ENCODE measurements at places on chromosomes 5 and 9.

- DNase-seq = no peak
Measured at GRCh38 chr9:6302417-6302816, 25.8 kb upstream of the TPD52L3 start.

DNA sequence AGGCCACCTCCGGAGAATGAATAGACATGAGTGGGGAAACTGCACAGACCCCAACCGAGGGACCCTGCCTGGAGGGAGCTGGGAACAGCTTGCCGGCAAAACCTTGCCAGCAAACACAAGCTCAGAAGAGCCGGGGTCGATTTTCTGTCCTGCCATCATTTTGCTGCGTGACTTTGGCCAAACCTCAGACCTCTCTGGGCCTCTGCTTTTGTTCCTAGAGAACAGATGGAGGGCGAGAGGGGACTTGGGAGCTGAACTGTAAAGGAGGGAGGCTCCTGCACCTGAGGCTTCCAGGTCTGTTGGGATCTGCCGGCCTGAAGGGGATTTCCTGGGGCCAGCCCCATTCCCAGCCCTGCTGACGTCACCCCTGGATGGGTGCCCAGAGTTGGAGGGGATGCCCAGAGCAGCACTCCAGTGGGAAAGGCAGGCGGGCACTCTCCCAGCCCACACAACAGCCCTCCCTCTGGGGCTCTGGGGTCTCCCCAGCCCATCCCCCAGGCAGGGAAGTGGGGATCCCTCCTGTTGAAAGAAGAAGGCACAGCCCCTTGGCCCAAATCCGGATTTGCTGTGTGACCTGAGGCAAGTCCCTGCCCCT is 40.4 kb upstream of the SYNPO start:
- no peak for DNase-seq

DNA sequence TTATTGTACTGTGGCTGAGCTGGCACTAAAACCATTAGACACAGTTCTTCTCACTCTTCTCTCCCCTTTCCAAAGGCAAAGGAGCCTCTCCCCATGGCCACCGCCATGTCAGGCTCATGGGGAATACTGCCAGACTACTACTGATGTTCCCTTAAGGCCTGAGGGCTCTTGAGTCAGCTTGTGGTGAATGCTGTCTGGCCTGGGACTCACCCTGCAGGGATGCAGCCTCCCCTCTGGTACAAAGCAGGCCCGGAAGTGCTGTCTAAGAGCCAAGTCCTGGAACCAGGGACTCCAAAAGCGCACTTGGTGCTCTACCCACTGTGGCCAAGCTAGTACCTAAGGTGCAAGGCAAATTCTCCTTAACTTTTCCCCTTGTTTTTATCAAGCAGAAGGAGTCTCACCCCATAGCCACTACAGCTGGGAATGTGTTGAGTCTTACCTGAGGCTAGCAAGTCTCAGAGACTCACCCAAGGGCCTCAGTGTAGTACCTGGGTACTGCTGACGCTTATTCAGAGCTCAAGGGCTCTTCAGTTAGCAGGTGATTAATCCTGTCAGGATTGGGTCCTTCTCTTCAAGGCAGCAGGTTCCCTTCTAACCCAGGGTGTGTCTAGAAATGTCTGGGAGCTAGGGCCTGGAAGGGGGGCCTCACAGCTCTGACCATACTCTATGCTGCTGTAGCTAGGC is 33.2 kb upstream of the C5orf46 start:
- no peak for DNase-seq

- DNase-seq = no peak
Measured at GRCh38 chr5:75640395-75640794, 29.1 kb downstream of the ANKDD1B start.

DNA sequence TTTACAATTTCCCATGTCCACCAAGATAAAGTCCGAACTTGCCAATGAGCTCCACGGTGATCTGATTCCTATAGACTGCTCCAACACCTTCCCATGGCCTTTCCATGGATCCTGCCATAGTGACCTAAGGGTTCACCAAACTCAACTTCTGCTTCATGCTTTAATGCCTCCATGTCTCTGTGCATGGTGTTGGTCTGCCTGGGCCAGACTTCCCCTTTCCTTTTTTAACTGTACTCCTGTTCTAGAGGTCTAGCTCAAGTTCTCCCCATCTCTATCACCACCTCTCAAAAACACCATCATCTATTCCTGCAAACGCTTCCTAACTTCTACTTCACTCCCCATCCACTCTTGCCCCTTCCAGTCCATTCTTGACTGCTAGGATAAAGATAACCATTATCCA is 14.8 kb upstream of the SMARCA2 start:
- no peak for DNase-seq

DNA sequence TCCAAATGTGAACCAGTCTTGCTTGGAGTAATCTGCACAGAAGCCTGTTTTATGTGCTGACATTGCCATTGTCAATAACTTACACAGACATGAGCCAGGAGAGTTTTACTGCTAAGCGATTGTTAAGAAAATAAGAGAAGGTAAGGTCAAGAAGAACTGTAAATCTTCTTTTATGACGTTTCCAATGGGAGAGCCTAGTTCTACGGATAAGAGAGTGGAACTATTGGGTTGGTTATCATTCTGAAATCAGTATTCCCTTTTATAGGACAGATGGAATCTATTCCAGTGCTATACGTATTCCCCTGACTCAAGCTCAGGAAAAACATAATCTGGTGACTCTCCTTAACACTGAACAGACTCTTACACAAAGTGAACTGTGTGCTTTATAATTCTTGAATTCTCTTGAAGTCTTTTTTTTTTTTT is 137.9 kb upstream of the OTULINL start:
- DNase-seq = no peak

DNA sequence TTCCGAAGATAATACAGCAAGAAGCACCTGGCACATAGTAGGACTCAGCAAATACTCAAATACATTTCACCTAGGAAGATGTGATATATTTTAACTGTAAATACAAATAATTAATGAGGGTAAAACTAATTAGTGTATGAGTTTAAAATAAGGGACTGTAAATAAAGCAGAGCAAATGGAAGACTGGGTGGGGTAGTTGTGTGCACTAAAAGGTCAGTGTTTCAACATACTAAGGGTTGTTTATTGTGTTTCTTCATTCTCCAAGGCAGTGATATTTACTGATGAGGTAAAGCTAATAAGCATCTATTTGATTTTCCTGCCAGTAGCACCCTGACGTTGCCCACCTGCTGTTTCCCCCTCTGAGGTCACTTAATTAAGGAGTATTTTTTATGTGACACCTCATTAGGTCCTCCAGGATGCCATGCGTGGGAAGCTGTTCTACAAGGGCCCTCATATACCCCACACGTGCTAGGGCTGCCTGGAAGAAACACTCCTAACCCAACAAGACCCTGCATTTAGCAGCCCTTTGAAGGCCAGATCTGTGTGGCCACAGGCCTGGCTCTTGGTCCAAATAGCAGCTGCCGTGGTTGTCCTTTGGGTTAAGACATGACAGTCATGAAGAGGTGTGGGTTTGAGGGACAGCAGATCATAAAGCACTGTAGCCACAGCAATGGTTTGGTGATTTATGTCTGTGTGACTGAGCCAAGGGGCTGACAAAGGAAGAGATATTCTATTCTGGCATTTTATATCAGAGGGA is 97.5 kb upstream of the RPS23 start:
- DNase-seq = no peak

GRCh38 chr5:112935675-112936074 is 13.6 kb upstream of the REEP5 start:
- DNase-seq = no peak

- no peak for DNase-seq
Measured at GRCh38 chr5:171660434-171660833, 125.2 kb upstream of the SMIM23 start.

DNA sequence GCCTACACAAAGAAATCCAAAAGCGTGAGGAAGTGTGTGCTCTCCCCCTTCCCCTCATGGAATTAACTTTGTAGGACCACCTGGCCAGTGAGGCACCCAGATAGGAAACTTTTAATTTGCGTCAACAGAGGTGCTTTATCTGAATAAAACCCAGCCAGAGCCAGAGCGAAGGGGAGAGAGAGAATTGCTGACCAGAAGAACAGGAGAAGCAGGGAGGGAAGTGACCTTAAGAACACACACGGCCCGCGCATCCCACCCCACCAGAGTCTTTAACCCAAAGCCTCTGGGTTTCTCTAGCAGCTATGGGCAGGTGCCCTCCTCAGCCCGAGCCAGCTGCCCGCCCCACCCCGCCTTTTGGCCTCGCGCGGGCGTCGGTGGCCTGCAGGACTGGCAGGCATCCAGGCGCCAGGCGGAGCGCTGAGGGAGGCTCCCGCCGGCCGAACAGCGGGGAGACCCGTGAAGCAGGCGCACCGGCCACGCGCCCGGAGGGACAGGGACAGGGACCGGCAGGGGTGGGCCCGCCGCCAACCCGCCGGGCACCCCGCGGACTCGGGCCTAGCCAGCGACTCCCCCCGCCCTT is 580 bp downstream of the ERAP1 start:
- DNase-seq = no peak

- DNase-seq = no peak
Measured at GRCh38 chr5:51275428-51275827, 107.8 kb upstream of the ISL1 start.

DNA sequence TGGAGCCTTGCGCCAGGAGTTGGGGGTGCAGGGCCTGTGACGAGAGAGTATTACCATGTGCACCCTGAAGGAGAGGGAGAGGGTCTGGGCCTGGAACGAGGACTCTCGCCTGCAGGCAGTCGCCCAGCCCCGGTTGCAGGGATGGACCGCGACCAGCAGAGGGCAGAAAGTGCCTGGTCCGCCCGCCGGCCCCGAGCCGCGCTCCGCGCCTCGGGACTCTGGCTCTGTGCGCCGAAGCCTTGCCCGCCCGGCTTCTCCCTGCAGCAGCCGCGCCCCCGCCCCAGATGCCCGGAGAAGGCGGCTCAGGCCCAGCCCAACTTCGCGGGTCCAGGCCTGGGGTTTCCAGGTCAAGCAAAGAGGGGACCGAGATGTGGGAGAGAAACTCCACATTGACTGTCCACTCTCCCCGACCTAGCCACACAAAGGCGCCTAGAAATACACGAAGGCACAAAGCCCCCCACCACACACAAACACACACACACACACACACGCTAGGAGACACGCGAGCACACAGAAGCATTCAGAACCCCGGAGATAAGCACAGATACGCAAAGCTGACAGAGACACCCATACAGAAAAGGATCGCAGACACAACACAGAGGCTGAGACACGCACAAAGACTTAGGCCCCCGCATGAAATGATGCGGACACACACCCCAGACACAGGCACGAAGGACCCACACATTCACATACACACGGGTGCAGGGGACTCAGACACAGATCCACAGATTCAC is 2.0 kb upstream of the LMX1B start:
- DNase-seq = peak; percentile 78

GRCh38 chr5:115096034-115096769 is 73.5 kb downstream of the TRIM36 start:
- DNase-seq = no peak

GRCh38 chr5:447501-447900 is 4.5 kb downstream of the EXOC3 start:
- no peak for DNase-seq

- DNase-seq = peak; percentile 83
Measured at GRCh38 chr9:27572918-27573633, at the start of gene C9orf72. Gene C9orf72 (minus strand): TSS chr9:27573481. CDS start chr9:27567120, 6,361 bp downstream.

DNA sequence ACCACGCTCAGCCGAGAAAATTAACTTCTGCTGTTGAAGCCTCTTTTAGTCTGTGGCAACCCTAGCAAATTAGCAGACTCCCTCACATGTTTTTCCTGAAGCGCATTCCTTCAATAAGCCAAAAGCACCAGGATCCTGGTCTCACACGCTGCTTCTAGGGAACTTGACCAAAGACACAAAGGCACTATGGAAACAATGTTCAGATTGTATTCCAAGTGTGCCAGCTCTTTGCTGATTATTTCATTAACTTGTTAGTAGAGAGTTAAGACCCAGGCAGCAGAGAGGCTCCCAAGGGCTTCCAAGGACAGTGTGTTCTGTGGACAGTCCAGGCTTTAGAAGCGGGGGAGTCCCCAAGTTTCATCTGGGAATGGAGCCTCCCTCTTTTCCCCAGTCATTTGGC is 94.4 kb upstream of the BASP1 start:
- no peak for DNase-seq

- no peak for DNase-seq
Measured at GRCh38 chr9:6899274-6899673, 141.5 kb downstream of the KDM4C start.

DNA sequence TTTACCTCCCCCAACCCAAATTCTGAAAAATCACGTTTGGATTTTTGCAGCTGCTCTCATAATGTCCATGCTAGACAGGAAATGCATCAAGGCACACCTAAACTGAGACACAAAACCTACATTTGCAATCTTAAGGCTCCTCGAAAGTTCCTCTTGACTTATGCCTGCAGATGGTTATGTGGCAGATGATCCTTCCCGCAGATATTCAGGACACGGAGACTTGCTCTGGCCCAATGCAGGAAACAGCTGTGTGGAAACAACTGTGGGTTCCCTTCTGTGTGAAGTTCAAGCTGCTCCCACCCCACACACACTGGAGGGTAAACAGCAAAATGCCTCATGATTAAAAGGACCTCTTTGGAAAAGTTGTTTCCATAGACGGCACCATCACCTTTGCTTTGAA is 253.8 kb downstream of the EBF1 start:
- DNase-seq = no peak

- no peak for DNase-seq
Measured at GRCh38 chr9:135224921-135225541, 137.6 kb downstream of the OLFM1 start.

DNA sequence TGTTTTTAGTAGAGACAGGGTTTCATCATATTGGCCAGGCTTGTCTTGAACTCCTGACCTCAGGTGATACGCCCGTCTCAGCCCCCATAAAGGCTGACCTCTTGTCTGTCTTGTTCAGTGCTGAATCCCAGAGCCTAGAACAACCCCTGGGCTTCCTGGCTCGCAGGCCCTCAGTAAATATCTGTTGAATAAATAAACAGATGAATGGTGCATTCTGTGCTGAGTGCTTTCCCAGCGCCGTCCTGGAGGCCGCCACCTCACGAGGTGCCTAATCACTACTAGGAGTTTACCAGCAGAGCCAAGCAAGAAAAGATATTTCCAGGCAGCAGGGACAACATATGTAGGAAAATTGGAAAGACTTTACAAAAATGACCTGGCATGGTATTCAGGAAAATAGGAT is 88.5 kb downstream of the SNX24 start:
- no peak for DNase-seq

- no peak for DNase-seq
Measured at GRCh38 chr9:96487949-96488348, 38.0 kb downstream of the HABP4 start.

GRCh38 chr5:1806974-1807373 is 5.8 kb downstream of the NDUFS6 start:
- no peak for DNase-seq

DNA sequence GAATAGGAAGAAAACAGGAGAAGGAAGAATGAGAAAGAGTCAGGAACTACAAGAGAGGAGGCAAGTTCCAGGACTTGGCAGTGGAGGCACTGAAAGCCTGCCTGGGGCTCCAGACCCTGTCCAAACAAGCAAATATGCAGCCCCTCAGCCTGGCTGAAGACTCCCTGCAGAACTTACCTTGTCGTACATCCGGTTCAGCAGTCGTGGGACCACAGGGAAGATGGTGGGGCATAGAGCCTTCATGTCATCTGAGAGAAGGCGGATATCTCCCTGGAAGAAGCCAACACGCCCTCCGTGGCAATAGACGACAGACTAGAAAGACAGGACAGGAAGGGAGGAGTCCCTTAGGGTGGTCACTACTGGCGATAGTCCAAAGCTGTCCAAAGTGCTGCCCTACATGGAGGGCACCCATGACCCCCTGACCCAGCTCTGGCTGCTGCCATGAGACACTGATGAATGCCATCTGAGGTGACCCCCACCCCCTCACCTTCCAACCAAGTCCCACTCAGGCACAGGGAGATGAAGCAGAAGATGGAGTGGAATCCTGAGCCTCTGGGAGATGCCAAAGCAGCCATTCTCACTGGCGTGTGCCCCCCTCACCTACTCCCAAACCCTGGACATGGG is 27.7 kb upstream of the MEIKIN start:
- DNase-seq = no peak

GRCh38 chr9:129287619-129288305 is 109.7 kb upstream of the IER5L start:
- no peak for DNase-seq

All from stimulated activated CD4-positive, alpha-beta T cell treated with anti-CD3 and anti-CD28 coated beads, Interleukin-4, amount 100 ng/mL, for 24 hours (primary cell).